ENCODE measurements at places on chromosomes 6 and 20.

DNA sequence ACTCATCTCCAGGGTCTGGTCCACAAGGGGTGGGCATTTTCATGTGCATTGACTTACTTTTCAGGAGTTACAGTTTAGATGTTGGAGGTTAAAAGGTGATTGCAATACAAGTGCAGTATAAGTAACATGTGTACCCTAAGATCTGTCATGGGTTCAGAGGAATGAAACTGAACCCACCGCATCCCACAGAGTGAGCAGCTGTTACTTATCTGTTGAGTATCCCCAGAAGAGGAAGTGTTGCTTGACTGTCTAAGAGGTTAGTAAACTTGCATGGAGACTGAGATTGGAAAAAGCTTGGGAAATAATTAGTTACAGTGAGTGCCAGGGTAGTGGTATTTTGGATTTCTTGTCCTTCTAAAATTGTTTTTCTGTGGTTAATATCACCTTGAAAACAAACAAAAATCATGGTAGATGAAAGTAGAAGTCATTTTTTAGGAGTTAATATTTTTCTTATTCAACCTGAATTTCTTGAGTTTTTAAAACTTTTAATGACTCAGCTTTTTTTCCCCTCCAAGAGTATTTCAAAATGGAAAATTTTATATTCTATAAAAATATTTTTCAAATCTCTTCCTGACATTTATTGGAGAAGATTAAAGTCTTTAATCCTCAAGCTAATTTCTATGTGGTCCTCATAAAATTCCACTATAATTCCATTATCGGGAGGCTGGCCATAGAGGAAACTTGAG, 306.1 kb downstream of the ZNF217 start:
- no peak for DNase-seq

DNA sequence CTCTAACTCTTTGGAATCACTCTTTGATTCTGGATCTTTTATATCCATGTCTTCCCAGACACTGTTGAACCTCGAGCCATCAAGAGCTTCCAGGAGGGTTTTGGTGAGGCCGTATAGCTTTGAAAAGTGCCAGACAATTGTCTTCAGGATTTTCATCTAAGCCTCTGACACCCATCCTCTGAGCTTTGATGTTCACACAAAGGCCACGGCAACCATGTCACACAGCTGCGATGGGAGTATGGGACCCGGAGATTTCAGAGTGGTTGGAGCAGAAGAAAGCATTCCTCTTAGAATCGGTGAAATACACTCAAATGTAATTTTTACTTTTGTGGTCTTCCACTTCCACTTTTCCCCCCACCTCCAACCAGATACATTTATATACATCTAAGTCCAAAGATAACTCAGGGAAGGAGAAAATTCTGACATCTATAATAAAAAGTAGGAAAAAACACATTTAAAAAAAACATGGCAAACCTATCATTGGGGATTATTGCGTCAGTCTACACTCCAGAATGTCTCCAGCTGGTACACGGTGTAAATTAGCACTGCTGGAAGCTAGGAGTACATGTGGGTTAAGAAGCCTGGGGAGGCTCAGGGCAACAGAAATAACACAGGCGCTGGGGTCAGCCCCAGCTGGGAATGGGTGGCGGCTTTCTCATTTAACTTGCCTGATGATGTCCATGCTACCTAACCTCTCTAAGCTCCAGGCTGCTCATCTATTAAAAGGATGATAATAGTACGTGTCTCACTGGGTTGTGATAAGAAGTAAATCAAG, 92.7 kb downstream of the LY86 start:
- no peak for DNase-seq

DNA sequence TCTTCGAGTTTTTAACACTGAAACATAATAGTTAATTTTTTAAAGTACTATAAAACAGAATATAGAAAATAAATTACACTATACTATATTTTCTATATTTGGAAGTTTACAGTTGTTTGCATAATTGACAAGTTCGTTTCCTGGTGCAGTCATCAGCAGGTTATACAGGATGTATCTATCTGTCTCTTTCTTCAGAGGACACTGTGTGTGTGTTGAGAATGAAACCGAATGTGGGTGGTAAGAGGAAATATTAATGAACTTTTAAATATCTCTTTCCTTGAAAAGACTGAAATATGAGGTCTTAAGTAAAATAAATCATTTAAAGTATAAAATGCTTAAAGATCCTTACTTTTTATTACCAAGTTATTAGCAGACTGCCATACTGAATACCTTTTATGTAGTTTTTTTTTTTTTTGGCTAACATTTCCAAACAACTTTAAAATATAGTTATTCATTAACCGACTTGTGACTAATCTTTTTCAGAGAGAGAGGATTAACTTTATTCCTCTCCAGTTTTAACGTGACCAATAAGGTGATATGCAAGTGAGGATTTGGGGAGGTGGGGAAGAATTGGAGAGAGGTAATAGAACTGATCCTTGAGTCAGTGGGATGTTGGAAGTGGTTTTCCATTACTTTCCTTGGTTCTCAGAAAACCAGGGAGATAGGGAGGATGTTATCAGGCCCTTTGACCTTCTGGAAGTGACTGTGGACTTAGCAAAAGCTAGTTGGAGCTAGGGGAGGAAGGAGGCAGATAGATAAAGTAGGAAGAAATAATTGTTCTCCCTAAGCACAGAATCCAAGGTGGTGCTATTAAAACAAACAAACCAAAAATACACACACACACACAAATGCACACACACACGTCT, 380.0 kb upstream of the FLRT3 start:
- DNase-seq, result no peak

- DNase-seq, result no peak
These were observed 402.2 kb downstream of the GJA1 start for GRCh38 chr6:121837545-121838229.

DNA sequence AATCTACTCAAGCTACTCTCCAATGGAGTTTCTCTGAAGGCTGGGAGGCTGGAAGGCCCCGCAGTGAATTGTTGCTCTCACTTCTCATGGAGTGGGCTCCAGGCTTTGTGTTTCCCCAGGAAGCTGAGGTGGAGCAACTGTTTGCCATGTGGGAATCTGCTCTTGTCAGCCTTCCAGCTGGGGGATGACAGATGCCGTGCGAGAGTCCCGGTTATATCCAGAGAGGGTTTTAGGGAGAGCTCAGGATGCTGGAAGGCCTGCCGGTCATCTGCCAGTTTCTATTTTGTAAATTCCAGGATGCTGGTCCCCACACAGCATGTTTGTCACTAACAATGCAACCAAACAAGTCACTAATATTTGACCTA, 98.2 kb upstream of the NAA20 start:
- DNase-seq, result no peak

GRCh38 chr6:105519954-105520353, 117.1 kb upstream of the PREP start:
- no peak for DNase-seq

DNA sequence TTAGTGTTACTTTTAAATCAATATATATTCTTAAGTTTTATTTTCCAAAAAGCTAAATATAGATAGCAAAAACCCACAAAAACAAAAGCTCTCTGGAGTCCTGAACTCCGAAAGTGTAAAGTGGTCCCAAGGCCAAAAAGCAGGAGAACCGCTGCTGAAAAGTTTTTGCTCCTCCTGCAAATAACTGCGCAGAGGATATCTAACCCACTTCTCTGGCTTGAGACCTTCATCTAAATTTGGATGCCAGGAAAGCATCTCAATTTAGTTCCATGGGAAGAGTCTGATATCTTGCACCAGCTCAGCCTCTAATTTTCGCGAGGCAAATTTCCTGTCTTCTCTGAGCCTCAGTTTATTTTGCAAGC, 523 bp downstream of the MRPS10 start:
- no peak for DNase-seq

DNA sequence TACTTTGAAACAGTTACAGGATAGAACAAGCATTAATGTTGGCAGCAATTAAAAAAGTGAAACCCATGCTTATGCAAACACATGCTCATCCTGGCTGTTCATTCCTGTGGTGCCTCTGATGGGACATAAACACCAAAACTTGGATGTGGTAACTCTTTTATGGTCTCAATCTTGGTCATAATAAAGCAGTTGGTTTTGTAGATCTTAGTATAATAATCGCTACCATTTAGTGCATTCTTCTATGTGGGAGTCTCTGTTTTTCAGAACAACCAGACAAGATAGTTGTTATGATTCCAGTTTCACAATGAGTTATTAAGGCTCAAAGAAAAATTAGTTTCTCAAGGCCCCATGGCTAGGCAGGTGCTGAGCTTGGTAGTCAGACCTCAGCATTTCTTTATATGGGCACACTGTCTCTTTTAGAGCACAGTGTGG, 184.0 kb downstream of the UTRN start:
- DNase-seq, result no peak

GRCh38 chr6:136383268-136383937, 93.8 kb upstream of the BCLAF1 start:
- no peak for DNase-seq

- no peak for DNase-seq
These were observed 50.7 kb downstream of the DSTN start for GRCh38 chr20:17620371-17621228.

DNA sequence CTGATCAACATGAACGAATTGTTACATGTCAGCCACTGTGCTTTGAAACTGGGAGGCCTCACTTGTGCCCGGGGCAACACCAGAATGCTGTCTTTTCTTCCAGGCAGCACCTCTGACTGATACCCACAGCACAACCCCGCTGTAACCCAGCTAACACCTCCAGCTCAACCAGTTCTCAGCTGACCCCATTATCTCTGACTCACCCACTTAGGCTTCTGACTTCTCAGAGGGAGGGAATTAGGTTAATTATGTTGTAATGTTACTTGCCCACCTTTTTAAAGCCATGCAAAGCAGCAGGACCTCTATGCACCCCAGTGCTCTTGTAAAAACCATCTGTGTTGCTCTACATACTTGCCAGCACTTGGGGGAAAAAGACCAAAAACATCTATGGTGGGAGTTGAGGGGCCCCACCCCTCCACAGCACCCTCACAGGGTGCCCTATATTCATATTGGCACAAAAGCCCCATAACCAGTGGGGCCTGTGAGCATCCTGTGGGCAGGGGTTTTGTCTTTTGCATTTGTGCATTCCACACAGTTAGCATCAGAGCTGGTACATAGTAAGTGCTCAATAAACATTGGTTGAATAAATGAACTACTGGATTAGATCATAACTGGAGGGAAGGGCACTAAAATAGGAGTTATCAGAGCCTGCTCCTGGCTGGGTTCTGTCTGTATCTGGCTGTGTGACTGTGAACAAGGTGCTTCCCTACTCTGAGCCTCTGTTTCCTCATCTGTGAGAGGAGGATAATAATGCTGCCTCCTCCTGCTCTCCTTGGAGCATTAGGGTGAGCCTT, 22.3 kb downstream of the BNIP5 start:
- peak; percentile 85 for DNase-seq

GRCh38 chr6:135503703-135504475, 6.3 kb upstream of the AHI1 start:
- no peak for DNase-seq

DNA sequence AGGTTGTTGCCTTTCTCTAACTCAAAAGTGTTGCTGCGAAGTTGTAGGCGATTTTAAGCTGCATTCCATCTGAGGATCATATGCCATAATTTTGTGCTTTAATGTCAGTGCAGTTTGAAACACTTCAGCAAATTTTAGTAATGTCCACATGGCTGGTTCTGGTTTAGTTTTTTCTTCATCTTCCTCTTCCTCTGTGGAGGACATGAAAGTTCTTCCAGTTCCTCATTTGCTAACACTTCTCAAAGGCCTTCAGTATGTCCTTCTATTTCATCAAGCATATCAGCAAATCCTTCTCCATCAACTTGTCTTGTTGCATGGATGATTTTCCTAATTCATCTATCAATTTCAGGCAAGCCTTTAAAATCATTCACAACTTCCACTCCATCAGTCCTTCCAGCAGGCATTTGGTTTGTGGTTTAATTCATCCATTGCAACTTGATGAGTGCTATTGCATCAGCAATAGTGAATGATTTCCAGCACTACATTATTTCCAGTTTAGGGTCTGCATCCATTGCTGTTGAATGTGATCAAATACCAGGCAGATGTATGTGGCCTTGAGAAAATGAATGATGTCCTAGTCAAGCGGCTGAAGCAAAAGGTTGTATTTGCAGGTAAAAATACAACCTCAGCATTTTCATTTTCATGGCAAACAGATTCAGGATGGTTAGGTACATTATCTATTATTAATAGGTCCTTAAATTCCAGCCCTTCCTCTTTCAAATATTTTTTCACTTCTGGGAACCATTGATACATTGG, 20.2 kb downstream of the SHLD1 start:
- no peak for DNase-seq

GRCh38 chr20:5135363-5136012, 8.7 kb downstream of the CDS2 start:
- DNase-seq, result no peak

DNA sequence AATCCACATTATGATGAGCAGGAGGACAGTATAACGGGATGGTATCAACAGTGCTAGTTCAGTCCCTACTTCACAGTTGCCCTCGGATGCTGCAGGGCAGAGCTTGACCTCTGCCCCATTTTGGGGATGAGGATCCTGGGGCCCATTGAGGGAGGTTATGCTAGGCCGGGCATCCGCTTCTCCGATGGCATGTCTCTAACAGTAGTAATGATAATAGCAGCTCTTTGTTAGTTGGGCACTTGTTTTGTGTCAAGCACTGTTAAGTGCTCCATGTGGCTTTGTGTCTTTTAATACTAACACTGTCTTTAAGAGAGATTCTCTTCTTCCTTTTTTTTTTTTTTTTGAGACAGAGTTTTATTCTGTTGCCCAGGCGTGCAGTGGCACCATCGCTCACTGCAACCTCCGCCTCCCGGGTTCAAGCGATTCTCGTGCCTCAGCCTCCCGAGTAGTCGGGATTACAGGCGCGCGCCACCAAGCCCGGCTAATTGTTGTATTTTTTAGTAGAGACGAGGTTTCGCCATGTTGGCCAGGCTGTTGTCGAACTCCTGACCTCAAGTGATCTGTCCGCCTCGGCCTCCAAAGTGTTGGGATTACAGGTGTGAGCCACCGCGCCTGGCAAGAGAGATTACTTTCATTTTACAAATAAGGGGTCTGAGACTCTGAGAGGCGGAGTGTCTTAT, 1.1 kb downstream of the MAPRE1 start:
- no peak for DNase-seq

DNA sequence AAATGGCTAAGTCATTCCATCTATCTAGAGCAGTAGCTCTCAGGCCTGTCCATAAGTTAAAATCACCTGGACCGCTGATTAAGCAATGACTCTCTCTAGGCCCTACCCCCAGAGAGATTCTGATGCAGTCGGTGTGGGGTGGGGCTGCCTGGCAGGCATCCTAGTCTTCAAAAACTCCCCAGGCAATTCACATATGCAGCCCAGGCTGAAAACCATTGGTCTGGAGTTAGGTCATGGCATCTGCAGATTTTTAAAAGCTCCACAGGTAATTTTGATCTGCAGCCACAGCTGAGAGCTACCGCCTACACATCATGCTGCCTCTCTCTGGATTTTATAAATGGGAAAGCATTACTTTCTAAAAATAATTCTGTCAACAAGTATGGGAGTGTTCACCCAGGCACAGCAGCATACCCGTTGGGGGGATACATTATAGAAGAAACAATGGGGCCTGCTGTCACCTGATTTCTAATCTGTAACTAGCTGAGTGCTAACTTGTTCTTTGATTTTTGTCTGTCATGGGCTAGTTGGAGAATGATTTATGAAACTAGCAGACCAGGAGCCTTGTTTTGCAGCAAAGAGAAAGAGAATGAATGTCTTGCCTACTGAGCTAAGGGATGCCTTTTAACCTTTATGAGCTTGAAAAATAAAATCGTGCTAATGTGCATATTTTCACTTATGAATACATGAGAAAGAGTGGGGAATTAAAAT, 44.1 kb upstream of the ATXN1 start:
- DNase-seq, result no peak

- DNase-seq, result no peak
These were observed 785.2 kb upstream of the FLRT3 start for GRCh38 chr20:15122613-15123012.
